Activated CD4-positive, CD25-positive, alpha-beta regulatory T cell treated with anti-CD3 and anti-CD28 coated beads, Interleukin-2, amount 50 U/mL, for 24 hours (primary cell): ENCODE measurements at places on chromosomes 4 and X.

GRCh38 chr4:123478859-123479345, 82.3 kb downstream of the SPRY1 start:
- no peak for ATAC-seq

- no peak for ATAC-seq
These were observed 92.1 kb upstream of the ANKRD50 start for GRCh38 chr4:124804584-124804983.

DNA sequence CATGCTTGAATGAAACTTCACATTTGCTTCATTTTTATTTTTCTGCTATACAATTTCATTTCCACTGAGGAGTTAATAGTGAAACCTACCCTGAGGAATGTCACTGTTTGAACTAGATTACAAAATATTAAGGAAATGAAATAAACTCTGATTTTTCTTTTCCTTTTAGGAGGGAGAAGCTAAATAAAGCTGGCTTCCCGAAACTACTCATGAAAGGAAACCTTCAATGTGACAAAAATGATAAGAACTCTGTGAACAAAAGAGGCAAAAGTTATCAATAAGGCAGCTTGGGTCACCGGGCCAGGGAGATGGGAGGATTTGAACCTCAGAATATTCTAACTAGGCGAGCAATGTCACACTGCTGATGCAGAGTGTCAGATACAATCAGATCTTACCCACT, 185.2 kb downstream of the APBB2 start:
- no peak for ATAC-seq

- ATAC-seq = no peak
These were observed 17.5 kb downstream of the ARSJ start for GRCh38 chr4:113962016-113962347.
